Stimulated activated CD8-positive, alpha-beta memory T cell treated with anti-CD3 and anti-CD28 coated beads, Interleukin-7, amount 100 ng/mL, for 1 hour (primary cell): ENCODE measurements at places on chromosomes 12 and 14.
A peak's percentile ranks its signal among the peaks of the same experiment; 100 is the strongest.

DNA sequence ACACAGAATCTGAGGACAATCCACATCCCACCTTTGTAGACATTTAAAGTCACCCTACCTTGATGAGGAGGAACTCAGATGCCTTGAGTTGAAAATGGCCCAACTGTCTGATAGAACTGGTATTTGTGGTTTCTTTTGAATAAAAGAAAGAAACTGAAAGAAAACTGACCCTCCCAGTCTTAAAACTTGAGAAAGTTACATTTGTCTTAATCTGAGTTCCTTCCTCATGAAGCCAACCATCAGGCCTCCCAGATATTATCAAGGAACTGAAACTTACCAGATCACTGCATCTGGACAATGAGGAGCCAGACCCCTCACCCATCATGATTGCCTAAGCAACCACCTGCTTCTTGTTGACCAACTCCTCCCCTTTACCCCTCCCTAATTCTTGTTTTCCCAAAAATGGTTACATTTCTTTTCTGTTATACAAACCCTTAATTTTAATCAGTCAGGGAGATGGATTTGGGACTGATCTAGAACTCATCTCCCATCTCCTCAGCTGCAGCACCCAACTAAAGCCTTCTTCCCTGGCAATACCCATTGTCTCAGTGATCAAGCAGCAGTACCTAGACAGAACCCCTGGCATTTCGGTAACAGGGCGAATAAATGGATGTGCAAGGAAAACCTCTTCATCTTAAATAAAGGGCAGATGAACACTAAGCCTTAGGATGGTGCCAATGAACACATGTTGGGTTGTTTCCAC lies 72.0 kb upstream of the RESF1 start:
- DNase-seq: no peak

DNA sequence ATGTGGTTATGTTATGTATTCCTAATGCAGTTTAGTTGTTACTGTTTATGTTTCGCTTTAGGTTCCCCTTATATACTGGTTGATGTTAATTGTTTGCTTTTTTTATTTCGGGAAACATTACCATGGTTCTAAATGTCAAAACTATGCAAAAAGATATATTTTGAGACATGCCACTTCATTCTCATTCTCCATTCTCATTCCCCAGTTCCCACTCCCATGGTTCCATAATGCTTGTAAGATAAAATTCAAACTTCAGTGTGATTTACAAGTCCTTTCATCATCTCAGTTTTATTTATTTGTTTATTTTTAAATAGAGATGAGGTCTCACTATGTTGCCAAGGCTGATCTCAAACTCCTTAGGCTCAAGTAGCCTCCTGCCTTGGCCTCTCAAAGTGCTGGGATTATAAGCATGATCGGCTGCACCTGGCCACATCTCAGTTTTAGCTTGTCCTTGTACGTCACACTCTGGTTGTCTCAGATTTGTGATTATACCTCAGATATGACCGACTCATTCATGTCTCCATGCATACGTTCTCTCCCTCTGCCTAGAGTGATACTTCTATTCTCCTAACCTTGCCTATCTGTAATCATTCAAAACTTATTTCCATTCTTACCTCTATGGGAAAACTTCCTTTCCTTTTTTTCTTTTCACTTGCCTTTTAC lies 407.8 kb upstream of the RGS6 start:
- DNase-seq: no peak

GRCh38 chr14:54226103-54226502 lies 170.7 kb upstream of the CDKN3 start:
- DNase-seq: no peak

- no peak for DNase-seq
These were observed 184.9 kb downstream of the CAPZA3 start for GRCh38 chr12:18922851-18923250.

DNA sequence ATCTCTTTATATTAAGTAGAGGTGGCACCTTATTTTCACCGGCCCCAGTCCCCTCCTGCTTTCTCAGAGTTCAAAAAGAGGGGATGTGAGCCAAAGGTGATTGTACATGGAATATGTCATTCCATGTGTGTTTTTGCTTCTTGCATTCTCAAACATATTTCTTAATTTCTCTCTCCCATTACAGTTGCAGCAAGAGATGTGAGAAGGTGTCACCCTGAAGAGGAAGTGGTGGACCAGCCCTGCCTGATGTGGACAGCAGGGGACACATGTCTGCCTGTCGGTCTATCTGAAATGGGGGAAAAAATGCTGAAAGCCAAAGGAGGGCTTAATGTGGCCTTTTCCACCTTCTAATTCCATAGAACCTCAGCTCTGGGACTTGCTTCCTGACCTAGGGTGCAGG lies 1.9 kb upstream of the FOXN3 start:
- DNase-seq: no peak

DNA sequence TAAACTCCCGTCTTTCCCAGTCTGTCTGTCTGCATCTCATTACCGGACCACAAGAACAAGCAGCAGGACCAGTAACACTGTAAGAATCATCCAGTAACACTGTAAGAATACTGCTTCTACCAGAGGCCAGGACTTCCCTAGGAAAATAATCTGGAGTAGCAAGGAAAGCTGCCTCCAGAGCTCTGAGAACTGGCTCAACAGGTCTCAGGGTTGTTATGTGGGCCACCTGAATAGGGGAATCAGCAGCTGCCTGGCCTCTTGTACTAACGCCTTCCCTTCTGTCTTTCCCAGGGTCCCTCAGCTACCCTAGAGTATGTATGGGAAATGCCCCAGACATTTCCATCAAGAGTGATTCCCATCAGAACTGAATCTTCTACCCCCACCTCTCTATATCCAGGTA lies 954 bp upstream of the SLC39A2 start:
- no peak for DNase-seq

GRCh38 chr14:81401420-81402122 lies 1.4 kb upstream of the STON2 start:
- DNase-seq: no peak

DNA sequence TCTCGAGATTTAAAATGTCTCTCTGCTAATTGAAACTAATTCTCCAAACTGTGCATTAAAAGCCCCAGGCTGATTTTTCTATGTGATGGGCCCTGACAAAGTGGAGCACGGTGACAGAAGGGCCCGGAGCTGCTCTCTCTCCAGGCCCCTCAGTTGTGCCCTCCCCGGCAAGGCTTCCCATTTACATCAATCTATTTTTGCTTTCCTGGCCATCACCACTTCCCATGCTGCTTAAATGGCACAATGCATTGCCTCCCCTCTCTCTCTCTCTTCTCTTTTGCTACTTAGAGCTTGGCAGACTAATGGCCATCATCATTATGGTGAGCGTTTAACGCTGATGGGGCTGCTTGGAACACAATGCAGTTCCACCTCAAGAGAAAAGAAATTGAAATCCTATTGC lies 270.7 kb upstream of the DIO3 start:
- DNase-seq: no peak

DNA sequence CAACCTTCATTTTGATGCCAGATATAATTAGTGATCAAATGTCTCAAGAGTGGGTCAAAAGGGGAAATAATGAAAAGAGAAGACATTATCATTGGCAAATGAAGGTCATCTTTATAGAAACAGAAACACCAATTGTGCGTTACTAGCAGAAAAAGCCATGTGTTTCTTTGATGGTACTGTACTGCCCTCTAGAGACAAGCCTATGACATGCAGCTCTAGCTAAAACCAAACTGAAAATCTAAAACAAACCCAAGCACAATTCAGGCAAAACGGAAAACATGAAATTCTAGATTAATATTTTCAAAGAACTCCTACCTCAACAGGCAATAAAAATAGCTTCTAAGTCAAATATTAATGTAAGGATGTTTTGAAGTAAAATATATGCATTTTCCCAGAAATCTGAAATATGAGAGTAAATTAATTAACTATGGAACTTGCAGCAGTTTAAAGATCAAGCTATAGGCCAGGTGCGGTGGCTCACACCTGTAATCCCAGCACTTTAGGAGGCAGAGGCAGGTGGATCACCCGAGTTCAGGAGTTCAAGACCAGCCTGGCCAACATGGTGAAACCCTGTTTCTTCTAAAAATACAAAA lies 115.4 kb downstream of the KLHL28 start:
- DNase-seq: no peak

GRCh38 chr12:95499772-95500171 lies 25.8 kb downstream of the METAP2 start:
- DNase-seq: no peak

DNA sequence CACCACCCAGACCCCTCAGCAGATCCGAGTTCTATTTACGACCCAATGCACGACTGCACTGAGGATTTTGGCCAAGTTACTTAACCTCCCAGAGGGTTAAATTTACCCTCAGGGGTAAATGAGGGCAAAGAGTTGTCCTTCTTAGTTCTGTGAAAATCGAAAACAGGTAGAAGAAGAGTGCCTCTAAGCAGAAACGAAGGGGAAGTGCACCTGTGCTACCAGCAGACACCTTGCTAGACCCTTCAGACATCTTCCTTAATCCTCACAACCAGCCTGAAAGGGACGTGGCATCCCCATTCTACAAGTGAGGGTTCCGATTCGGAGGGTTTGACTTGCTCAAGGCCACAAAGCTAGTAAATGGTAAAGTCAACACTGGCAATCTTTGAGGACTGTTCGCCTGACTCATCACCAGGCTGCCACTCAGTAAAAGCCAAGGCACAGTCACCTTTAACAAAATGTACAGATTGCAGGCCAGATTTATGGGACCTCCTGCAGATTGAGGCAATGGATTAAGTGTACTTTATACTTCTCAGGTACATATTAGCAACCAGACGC lies 1.6 kb downstream of the GSG1 start:
- DNase-seq: no peak

GRCh38 chr14:60720962-60721325 lies 3.2 kb downstream of the SIX4 start:
- DNase-seq: no peak

- no peak for DNase-seq
These were observed 48.7 kb downstream of the CHGA start for GRCh38 chr14:92971601-92972180.

- no peak for DNase-seq
These were observed 30.4 kb upstream of the PCNX4 start for GRCh38 chr14:60061371-60061770.

DNA sequence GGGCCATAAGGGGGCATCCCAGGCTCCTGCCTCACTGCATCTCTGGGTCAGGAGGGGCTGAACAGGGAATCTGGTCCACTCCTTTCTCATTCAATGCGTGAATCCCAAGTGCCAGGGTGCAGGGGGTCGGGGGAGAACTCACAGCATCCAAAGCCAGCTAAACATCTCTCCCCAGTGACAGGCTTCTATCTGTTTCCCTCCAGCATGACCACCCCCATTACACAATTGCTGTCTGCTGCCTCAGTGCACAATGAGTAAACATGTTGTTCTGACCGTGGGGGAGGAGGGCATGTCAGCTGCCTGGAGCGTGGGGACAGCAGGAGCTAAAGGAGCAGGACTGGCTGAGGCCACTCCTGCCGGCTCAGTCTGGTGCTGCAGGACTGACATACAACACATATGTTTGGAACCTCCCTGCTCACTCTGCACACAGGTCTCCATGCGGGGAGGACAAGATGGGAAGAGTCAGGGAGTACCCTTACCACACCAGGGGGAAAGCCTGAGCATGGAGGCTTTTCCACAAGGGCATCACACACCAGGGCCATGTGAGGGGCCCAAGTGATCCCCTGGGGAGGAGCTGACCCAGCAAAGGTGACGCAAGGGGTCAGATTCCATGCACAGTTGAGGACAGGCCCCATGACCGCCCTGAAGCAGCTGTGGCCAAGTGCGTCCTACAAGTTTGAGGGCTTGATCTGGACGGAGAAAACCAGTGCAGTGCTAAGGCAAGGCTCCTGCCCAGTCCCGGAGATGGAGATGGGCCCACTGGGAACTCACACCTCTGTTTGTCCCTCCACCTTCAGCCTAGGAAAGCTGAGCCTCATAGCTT lies 1.4 kb downstream of the TNS2 start:
- no peak for DNase-seq

GRCh38 chr12:123237646-123238329 lies 4.6 kb downstream of the MTRFR start:
- peak; percentile 66 for DNase-seq

- DNase-seq: no peak
These were observed 20.9 kb downstream of the SLCO1C1 start for GRCh38 chr12:20716037-20716436.

- DNase-seq: no peak
These were observed 196.9 kb upstream of the PWP1 start for GRCh38 chr12:107488666-107489065.

DNA sequence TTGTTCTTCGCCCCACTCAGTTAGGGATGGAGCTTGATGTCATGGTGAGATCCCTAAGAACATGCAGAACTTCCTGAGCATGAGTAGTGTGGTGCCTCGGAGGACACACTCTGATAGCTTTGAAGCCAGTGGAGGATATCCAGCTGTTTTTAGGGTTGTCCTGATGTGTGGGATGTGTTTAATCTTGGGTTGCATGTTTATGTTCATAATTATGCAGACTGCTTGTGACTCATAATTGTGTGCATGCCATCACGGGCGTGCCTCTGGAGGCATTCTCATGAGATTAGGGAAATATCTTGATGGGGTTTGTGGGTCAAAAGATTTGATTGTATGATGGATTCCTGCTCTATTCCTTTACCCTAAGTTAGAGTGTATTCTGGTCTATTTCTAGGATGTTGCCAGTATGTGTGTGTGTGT lies 267.4 kb upstream of the PELI2 start:
- DNase-seq: no peak

- DNase-seq: no peak
These were observed 52.8 kb downstream of the AKAP6 start for GRCh38 chr14:32381869-32382268.

GRCh38 chr14:32013083-32013482 lies 64.0 kb upstream of the ARHGAP5 start:
- no peak for DNase-seq

DNA sequence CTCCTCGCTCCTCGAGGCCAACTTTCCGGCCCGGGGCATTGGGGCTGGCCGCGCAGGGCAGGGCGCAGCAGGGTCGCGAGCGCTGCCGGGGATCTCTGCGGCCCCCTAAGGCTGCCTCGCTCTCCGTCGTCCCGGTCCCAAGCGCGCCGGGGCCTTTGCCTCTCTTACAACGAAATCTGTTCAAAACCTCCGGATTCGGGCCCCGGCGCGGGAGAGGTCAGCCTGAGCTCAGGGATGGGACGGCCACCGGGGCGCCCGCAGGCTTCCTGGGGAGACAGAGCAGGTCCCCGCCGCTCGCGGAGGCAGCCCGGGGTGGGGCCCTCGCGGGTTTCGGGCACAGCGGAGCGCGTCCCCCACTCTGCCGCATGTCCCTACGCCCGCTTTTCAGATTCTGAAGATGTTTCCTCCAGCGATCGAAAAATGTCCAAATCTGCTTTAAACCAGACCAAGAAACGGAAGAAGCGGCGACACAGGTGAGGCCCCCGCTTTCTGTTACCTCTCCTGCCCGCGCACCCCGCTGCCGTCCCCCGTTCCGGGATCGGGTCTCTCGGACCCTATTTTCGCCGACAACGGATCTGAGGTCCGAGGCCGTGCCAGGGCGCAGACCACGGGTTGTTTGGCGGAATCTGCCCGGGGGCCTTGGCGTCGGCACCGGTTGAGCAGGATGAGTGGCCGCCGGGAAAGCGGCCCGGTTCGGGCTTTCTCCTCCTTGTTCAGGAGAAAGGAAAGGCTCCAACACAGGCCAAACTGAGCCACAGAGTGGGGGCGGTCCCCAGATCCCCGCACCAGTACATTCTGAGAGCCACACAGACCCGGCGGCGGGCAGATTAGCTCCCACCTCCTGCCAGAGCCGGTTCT lies 1.8 kb downstream of the VSX2 start:
- DNase-seq: no peak
